ENCODE measurements at places on chromosomes 5 and 9.

DNA sequence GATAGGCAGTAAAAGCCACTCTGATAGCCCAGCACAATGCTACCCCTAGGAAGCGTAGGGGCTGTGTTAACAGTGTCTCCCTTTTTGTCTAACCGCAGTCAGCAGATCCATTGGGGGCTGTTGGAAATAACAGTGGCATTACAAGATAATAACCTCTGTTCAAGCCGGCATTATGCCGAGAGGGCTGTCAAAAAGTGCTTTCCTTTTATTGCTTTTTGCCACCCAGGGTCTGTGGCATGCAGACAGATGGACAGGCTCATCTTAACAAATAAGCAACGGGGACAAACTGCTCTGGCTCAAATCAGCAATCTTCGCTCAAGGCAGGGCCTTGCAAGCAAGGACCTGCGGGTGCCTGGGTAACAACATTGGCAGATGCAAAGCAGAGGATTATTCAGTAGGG, 123.3 kb downstream of the TLR4 start:
- no peak for DNase-seq

DNA sequence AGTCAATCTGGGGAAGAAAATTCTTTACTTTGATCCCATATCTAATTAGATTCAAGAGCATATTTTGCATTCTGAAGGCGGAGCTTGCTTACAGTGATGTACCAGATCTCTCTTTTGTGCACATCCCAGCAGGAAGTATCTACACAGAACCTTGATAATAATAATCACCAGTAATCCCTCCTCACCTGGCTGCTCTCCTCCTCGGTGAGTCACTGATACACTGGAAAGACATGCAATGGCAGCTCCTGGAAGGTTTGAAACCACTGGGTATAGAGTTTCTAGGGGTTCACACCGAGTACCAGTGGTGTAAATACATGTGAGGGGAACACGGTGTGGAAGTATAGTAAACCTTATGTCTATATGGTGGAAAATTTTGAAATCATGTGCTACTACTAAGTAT, 205.5 kb upstream of the TARS1 start:
- no peak for DNase-seq

DNA sequence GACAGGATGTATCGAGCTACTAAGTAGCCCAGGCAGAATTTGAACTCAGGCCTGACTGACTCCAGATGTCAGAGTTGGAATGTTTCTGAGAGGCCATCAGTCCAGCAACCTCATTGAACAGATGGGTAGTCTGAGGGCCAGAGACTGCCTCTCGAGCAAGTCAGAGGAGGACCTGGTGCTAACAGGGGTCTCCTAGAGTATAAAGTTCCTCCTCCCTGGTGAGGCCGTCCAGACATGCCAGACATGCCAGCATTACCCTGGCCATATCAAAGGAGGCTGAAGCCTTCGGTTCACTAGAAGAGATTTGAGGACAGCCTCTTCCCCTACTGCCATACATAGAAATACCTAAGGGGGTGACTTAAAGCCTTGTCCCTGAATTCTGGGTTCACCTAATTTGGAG, 81.2 kb downstream of the ZNF618 start:
- no peak for DNase-seq

GRCh38 chr5:73114044-73114688, 6.2 kb upstream of the TMEM171 start:
- DNase-seq: no peak

DNA sequence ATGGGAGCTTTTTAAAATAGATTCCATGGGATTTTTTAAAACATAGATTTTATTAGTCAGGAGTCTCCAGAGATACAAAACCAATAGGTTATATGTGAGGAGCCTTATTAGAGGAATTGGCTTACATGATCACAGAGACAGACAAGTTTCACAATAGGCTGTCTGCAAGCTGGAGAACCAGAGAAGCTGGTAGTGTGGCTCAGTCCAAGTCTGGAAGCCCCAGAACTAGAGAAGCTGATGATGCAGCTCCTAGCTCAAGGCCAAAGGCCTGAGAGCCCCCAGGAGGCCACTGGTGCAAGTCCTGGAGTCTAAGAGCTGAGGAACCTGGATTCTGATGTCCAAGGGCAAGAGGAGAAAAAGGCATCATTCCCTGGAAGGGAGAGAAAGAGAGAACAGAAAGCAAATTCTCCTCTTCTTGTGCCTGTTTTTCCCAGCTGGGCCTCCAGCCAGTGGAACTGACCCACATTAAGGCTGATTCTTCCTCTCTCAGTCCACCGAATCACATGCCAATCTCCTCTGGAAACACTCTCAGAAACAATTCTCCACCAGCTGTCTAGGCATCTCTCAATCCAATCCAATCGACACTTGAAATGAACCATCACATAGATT, 59.3 kb downstream of the AHRR start:
- DNase-seq: no peak

- no peak for DNase-seq
Observed at GRCh38 chr9:78884611-78885150, 587.8 kb downstream of the PSAT1 start.

- DNase-seq: no peak
Observed at GRCh38 chr5:109655841-109656240, 33.9 kb upstream of the MAN2A1 start.

GRCh38 chr5:116930616-116931015, 356.0 kb upstream of the SEMA6A start:
- no peak for DNase-seq

DNA sequence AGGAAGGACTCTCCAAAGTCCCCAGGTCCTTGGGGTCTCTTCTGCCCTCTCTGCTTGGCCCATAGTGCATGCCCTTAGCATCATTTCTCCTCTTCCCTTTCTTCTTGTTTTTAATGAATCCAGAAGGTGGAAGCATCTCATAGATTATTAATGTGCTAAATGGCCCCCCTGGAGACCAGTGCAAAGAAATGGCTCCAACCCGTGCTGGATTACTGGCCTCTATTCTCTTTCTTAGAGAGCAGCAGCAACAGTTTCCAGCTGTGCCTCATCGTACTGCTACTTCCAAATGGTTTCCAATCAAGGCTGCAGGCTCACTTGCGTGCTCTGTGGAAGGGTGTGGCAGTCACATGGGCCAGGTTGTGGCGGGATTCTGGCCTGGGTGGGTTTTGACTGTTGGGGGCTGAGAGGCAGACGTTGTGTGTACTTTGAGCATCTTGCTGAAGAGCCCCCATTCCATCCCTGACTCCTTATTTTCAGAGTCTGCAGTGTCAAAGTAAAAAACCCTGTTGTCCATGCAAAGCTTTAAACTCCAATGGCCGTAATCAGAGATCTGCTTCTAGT, 139.7 kb downstream of the GABBR2 start:
- no peak for DNase-seq

DNA sequence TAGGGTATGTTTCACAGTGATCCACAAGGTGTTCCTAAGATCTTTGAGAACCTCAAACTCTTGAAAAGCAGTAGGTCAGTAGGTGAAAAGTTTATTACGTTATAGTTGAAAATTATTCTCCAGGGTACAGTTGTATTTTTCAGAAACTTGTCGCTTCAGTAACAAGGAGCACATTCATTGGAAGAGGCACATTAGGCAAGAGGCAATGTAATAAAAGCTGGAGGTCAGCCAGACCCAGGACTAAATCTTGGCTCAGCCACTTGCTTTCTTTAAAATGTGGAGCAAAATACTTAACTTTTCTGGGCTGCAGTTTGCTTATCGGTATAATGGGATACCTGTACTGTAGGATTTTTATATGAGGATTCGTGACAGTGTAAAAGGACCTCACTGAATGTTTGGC, 45.6 kb downstream of the TLE4 start:
- DNase-seq: no peak

All from dorsolateral prefrontal cortex (tissue), 122 donors.